ENCODE measurements at places on chromosomes 2 and 18.

- no peak for DNase-seq
These were observed 404.3 kb downstream of the PID1 start for GRCh38 chr2:228866781-228867180.

GRCh38 chr2:188894979-188895378, 79.2 kb upstream of the COL3A1 start:
- DNase-seq = no peak

GRCh38 chr2:239222706-239223309, 178.0 kb downstream of the HDAC4 start:
- no peak for DNase-seq

- DNase-seq = no peak
These were observed 4.6 kb downstream of the INHA start for GRCh38 chr2:219576505-219577388.

DNA sequence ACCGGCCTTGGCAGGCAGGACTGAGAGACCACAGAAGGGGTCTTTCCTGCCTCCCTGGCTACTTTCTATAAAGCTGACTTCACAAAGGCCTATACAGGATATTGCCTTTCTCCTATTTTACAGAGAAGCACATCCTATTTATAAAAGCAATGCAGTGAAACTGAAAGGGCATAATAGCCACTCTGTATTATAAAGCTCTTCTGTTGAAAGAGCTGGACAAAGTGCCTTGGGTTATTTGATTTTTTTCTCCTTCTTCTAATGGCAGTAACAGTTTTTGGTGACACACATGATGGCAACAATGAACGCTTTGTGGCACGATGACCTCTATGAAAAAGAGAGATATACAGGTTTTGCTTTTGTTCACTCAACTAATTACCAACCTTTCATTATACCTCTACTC, 281.1 kb downstream of the ZNF516 start:
- DNase-seq = no peak

- DNase-seq = no peak
These were observed 5.2 kb downstream of the CTDP1 start for GRCh38 chr18:79684787-79685186.

DNA sequence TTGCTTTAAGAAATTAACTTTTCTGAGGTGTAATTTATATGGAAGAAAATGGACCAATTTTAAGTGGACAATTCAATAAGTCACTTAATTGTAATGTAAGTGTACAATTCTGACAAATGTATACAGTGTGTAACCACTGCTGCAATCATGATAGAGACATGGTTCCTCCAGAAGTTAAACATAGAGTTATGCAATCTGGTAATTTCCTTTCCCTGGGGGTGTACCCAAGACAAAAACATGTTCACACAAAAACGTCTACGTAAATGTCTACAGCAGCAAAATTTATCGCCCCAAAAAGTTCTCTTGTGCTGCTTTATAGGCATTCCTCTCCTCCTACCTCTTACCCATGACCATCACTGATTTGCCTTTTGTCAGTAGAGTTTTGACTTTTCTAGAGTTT, 141.5 kb downstream of the AQP4 start:
- no peak for DNase-seq

GRCh38 chr2:43269074-43269572, 42.7 kb upstream of the ZFP36L2 start:
- no peak for DNase-seq

GRCh38 chr2:45002686-45003085, 6.6 kb downstream of the SIX2 start:
- DNase-seq = no peak

GRCh38 chr2:216842636-216843035, 17.2 kb downstream of the TNP1 start:
- DNase-seq = no peak

GRCh38 chr2:184541591-184541990, 56.7 kb upstream of the ZNF804A start:
- DNase-seq = no peak

DNA sequence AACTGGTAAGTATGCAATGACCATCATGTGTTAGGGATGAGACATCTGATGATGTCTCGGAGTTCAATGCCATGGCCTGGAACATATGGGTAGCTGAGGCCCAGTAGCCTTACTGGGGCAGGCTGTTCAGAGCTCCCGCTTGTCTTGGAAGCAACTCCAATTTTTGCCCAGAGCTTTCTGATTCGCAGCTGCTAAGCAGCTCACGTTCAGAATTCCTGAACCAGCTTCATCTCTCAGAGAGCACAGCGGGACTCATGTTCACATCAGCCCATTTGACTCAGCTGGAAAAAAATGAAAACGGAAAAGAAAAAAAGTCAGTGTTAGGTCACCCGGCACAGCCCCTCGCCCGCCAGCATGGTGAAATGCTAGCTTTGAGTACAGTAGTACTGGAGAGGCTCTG, 16.8 kb upstream of the LRATD1 start:
- DNase-seq = no peak

DNA sequence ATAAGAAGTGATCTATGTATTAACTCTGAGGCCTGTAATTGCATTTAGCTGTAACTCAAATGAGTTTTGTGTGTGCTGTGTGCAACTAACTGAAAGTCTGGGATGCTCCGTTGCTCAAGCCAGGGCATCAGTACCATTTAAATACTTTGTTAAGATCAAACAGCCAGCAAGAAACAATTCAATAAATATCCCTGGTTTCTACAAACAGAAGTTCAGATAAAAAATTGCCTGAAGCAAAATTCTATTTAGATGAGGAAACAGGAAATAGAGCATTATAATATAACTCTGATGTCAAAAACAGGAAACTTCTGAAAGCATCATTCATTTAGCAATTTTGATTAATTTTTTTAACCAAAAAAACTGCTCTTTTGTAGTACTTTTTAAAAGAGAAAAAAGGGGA, 18.9 kb upstream of the SLC38A11 start:
- no peak for DNase-seq

GRCh38 chr18:34085140-34085739, 139.5 kb downstream of the NOL4 start:
- DNase-seq = no peak

DNA sequence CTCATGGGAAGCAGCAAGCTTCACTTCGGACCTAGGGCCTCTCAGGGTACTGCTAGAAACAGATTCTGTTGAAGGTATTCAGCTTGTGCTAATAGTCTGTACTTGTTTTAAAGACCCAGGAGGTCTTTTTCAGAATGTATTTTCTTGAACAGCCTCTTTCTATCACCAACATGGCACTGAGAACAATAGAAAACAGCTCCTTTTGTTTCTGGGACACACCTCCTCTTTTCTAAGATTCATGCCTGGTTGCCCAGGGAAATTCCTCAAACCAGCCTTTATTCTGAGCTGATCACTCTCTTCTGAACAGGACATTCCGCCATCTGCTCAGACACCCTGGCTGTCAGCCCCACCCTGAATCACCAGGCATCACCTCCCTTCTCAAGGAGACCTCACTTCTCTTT, 389.6 kb downstream of the TGIF1 start:
- DNase-seq = no peak

DNA sequence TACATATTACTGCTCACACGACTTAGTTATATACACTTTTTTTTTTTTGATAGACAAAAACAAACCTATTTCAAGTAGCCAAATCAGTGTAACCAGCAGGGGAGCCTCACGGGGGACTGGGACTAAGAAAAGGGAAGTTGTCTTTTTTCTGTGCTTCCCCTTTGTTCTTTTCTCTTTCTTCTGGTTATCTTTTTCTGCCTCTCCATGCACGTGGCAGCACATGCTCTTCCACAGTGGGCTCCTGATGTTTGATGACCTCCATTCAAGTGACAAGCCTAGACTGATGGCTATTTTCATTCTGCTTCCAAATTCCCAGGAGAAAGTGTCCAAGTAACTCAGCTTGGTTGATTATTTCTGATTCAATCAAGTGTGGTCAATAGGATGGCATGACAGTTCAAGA, 98.2 kb upstream of the STK39 start:
- no peak for DNase-seq

- no peak for DNase-seq
These were observed 28.4 kb downstream of the COX7A2L start for GRCh38 chr2:42332575-42332974.

GRCh38 chr2:138630164-138630563, 128.6 kb downstream of the SPOPL start:
- no peak for DNase-seq

- DNase-seq = no peak
These were observed 51.0 kb downstream of the MOGAT1 start for GRCh38 chr2:222722327-222722946.

DNA sequence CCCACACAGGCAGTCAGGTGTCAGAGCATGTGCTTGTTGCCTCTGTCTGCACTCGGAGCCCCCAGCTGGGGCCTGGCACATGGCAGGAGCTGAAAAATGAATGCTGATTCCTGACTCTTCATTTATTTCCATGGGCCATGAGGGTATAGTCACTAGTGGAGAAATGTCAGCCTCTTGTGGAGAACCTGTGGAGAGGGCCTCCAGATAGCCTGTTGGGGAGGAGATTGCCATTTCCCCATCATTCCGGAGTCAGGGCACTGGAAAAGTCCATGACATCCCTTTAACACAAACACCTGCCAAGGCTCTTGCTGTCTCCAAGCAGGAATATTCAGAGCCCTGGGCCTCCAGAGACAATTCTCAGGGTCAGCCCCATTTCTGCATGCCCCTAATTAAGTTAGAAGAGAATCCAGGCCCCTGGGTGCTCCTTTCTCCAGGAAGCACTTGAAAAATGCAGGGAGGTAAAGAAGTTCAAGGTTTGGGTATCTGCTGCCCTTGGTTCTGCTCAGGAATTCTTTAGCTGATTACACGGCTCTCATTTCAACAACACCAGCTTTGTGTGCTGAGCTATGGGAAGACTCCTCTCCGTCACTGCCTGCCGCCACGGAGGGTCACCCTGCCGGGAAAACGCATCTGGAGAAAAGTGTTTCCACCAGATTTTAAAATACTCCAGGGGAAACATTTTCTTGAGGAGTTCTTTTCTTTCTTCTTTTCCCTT, 311.3 kb downstream of the MYCN start:
- no peak for DNase-seq

DNA sequence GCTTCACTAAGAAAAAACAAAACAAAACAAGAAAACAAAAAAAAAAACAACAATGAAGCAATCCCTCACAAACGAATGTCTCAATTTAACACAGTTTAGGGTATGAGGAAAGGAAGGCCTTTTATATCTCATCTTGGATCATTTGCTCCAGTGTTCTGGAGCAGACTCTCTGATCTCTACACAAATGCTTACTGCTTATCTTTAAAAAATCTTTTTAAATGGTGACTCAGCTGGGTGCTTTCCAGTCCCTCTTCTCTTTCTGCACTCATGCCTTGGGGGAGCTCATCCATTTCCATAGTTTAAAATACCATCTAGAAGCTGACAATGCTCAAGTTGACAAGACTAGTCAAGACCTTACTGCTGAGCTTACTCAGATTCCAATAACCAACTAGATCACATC, 56.2 kb downstream of the ETAA1 start:
- no peak for DNase-seq

GRCh38 chr2:79638410-79638809, 125.6 kb downstream of the CTNNA2 start:
- no peak for DNase-seq

DNA sequence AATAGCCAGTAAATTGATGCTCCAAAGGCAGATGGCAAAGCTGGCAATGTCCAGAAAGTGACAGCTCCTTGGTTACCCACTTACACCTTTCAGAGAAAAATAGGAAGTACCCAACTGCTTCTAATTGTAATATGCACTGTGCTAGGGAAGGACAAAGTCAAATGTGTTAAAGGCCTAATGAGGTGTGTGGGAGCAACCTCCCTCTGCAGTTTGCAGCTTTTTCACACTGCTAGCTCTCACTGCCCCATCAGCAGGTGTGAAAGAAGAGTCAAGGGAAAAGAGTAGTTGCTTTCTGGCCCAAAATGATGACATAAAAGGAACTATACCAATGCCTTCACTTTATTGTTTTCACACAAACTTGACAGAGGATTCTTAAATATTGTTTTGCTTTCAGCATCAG, 284.1 kb upstream of the SETBP1 start:
- DNase-seq = no peak

- DNase-seq = no peak
These were observed 172.3 kb downstream of the LRRTM1 start for GRCh38 chr2:80132281-80132680.

DNA sequence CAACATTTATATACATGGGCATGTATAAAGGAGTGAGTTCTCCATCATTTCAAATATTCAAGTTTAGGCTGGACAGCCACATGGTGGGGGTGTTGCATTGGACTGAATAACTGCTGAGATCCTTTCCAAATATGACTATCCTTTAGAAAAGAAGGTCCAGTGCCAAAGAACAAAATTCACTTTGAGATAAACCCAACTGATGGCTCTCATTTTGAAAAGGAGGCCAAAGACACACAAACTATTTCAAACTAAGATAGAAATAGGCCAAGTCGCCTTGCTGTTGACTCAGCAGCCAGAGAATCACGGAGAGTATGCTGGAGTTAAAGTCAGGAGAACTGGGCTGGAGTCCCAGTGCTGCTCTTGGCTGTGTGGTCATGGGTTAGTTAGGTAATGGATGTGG, 204.5 kb upstream of the LRATD1 start:
- DNase-seq = no peak

- no peak for DNase-seq
These were observed 60.1 kb downstream of the EVA1A start for GRCh38 chr2:75500633-75501032.

GRCh38 chr2:101569886-101570520, 95.1 kb upstream of the RFX8 start:
- no peak for DNase-seq

- no peak for DNase-seq
These were observed 27.5 kb downstream of the SMCHD1 start for GRCh38 chr18:2683055-2683454.

- DNase-seq = no peak
These were observed 489.3 kb upstream of the CDH2 start for GRCh38 chr18:28666216-28666615.

DNA sequence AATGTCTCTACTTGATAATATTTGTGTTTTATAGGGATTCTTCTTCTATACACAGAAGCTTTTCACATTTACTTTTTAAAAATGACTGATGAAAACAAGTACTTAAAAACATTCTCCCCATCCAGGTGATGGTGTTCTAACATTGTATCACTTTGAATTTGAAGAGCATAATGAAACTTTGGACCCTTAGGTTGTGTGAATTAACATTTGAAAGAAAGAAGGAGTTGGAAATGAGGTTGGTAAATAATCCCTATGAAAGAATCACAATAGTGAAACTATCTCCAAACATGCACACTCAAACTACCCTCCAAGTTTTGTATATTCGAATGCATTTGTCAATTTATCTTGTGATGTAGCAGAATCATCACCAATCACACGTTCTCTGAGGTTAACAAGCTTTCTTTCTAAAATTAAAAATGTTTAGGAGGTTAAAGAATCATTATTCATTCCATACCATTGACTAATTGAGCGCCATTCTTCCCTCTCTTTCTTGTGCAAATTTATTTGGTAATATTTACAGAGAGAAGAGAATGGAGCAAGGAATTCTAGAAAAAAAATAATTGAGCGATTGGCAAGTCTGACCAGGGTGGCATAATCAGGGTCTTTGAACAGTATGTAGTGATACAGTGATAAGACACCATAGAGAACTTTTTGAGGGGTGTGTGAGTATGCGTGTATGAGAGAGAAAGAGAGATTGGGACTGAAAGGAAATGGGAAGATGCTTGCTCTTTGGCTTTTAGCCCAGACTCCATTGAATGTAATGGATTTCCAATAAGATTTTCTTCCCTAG, 260.0 kb upstream of the NRXN1 start:
- no peak for DNase-seq

Data from stimulated activated CD8-positive, alpha-beta memory T cell treated with anti-CD3 and anti-CD28 coated beads, Interleukin-12 subunit alpha, Interleukin-12 subunit beta, amount 100 ng/mL, for 1 hour (primary cell).